ENCODE measurements at places on chromosomes 4 and X. TPM values are rescaled to one million over a fixed set of nuclear protein-coding genes. Genes with fewer than 3 reads are reported as not detected.

Gene CSAG1
- total RNA-seq, result not detected

Gene ADH6
- not detected for total RNA-seq

Gene FAM9C
- total RNA-seq, result not detected

Gene LEF1
- 0.19 TPM for total RNA-seq

Gene PNMA5
- not detected for total RNA-seq

Gene RAB41
- not detected for total RNA-seq

Gene SERTM2
- total RNA-seq, result not detected

Gene GPR78
- total RNA-seq, result 0.64 TPM

Gene FMR1NB
- not detected for total RNA-seq

Gene FAM133A
- total RNA-seq, result not detected

Gene PDGFC
- 7.5 TPM for total RNA-seq

Gene MGAT4D
- not detected for total RNA-seq

Gene CLNK
- not detected for total RNA-seq

Gene AFP
- total RNA-seq, result 0.29 TPM
